ENCODE measurements at places on chromosomes 11 and 22.

- DNase-seq = no peak
Measured at GRCh38 chr22:43654271-43654670, 157.8 kb downstream of the EFCAB6 start.

GRCh38 chr11:114259124-114259526, 37.1 kb upstream of the NNMT start:
- no peak for DNase-seq

DNA sequence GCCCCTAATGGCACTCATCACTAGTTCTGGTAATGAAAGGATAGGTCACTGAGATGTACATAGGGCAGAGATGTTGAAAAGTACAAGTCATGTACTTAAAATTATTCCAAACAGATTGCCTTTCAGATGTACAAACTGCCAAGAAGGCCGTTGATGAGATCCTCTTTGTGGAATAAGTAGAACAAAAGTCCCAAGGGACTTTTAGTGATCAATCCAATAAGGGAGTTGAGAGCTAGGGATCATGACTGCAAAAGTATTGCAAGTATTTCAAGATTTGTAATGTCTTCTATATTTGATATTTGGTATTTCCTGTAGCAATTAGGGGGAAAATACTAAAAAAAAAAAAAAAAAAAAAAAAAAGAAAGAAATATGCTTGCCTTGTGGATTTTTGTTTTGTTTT, 82.2 kb downstream of the ATG16L2 start:
- no peak for DNase-seq

- DNase-seq = no peak
Measured at GRCh38 chr22:36339171-36340065, 48.3 kb downstream of the MYH9 start.

GRCh38 chr11:42526426-42526825, 785.4 kb upstream of the API5 start:
- DNase-seq = no peak

GRCh38 chr11:21403069-21403468, 733.7 kb downstream of the NELL1 start:
- DNase-seq = no peak

Measured in activated CD4-positive, alpha-beta T cell treated with anti-CD3 and anti-CD28 coated beads, Interleukin-2, amount 50 U/mL, for 1 hour (primary cell).